Fibroblast of the aortic adventitia (primary cell): ENCODE measurements at places on chromosomes 4 and X. TPM values are rescaled to one million over a fixed set of nuclear protein-coding genes. Genes with fewer than 3 reads are reported as not detected.

ATXN3L gene
- not detected in 2 replicates for total RNA-seq

FAM53A gene
- 1.6 and 2.5 TPM in 2 replicates for total RNA-seq

GRCh38 chr4:14783011-14783877 is 219.0 kb upstream of the CPEB2 start:
- peak; percentile 16 for DNase-seq

GRCh38 chr4:122686691-122687090 is 45.8 kb upstream of the BBS12 start:
- DNase-seq: no peak

GRCh38 chr4:39658756-39659155 is 20.1 kb upstream of the SMIM14 start:
- DNase-seq: peak; percentile 24

GRCh38 chr4:75048208-75048879 is 115.4 kb downstream of the PARM1 start:
- DNase-seq: no peak

GRCh38 chr4:87834401-87834800 is 1.6 kb downstream of the MEPE start:
- DNase-seq: no peak

DNA sequence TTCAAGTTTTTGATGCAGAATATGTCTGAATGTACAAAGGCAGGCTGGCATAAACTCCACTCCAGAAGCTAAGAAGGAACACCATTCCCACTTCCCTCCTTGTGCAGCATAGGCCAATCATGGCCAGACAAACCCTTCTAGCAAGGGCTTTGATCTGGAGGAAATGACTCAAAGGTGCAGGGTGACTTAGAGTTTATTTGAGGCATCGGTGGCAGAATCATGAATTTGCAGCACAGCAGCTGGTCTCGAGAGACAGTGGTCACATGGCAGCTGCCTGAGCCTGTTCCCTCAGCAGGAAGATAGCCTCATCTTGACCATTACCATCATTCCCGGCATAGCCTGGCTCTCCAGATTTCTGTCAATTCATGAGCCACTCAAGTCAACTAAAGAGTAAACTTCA is 154.5 kb downstream of the ATP10D start:
- no peak for DNase-seq

GPR50 gene
- total RNA-seq: not detected in 2 replicates

DNA sequence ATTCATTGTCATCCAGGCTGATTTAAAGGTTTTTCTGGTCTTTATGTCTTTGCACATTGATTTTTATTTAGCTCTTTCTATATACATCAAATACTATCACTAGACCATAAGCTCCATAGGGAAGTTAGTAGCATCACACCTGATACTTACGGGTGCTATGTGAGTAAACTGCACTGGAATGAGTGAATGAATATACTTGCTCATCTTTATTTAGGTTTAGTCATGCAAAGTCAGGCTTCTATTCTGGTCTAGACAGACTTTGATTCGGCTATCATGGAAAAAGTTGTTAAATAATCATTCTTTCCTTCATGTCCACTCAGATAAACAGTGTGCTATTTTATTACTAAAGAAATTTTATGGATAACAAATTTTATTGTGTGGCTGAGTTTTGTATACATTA is 457.8 kb upstream of the PCDH7 start:
- no peak for DNase-seq

FGB gene
- not detected in 2 replicates for total RNA-seq

- no peak for DNase-seq
Measured at GRCh38 chr4:102959496-102959895, 60.0 kb downstream of the SLC9B1 start.

GRCh38 chr4:152115118-152115517 is 354.3 kb upstream of the GATB start:
- DNase-seq: no peak
